HS-5 (cell line): ENCODE measurements at places on chromosomes 7 and 10.

DNA sequence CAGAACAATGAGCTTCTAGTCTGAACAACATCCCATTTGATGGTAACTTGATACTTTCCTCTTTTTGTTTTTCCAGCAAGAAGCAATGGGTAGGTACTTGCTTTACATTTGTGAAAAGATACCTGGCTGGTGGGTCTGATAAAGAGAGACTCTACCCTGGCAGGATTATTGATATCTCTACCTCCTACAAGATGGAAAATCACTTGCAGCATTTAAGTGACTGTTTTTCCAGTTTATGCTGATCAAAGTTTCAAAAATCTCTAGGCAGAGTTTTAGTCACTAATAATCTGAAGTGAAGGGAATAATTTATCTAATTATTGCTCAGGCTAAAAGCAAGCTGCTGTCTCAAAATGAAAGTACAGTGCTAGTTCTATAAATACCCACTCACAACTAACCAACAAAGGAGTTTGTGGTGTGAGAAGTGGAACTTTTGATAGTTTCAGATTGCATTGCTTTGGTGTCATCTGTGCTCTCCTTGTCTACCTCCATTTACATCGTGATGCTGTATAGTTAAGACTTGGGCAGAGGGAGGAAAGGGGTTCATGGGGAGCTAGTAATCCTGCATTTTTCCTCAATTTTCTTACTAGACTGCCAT lies 86.0 kb upstream of the ANKRD1 start:
- DNase-seq = no peak

GRCh38 chr10:24435374-24435773 lies 226.4 kb downstream of the KIAA1217 start:
- DNase-seq = no peak

- no peak for DNase-seq
Observed at GRCh38 chr7:112083776-112084355, 122.3 kb downstream of the DOCK4 start.

GRCh38 chr7:121369462-121369861 lies 26.6 kb downstream of the FAM3C start:
- no peak for DNase-seq

DNA sequence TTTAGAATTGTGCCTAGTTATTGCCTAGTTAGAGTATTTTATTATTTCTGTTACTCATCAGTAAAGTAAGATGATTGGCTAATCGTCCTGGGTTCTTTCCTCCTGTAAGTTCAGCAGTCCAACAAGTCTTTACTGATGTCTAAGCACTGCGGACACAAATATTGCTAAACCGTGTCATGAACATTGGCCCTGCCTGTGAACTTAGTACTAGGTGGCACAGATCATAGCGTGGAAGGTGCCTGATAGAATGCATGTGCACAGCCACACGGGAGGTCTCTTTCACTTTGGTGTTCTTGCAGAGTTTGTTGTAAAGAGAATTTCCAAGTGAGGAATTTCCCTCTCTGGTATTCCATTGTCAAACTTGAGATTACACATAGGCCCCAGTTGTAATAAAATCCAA lies 38.0 kb downstream of the RBM33 start:
- no peak for DNase-seq

GRCh38 chr10:14601872-14602725 lies 172.6 kb downstream of the FAM107B start:
- no peak for DNase-seq

DNA sequence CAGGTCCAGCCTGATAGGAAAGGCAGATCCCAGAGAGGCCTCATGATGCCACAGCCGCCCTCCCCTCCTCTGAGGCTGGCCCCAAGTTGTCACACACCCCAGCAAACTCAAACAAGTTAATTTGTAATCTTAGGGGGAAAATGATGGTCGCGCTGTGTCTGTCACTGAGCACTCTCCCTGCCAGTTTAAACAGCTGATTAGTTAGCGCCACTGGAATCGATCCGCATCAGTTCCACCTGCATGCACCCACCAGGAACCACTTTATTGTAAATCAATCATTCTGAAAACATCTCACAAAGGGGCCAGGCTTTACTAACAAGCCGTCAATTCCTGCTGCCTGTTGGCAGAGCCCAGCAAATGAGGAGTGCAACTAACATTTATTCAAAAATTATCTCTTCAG lies 870.9 kb downstream of the KCNMA1 start:
- no peak for DNase-seq

DNA sequence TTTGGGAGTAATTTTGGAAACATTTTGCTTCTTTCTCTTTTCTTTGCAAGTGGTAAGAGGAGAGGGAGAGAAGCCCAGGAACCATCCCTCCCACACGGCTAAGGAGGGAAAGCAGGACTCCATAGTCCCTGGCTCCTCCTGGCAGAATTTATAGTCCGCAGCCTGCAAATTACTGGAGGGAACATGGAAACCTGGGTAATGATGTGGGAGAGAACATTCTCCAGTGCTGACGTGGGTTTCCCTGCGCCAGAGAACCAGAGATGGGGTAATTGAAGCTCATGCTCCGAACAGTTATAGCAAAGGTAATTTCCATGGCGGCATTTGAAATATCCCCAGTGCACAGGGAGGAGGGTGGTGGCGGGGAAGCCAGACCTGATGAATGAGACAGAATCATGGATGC lies 320.4 kb downstream of the RPS24 start:
- no peak for DNase-seq

GRCh38 chr7:74665296-74665938 lies 7.9 kb downstream of the GTF2I start:
- DNase-seq = no peak

GRCh38 chr7:149237502-149237901 lies 1.9 kb upstream of the ZNF212 start:
- DNase-seq = no peak

- no peak for DNase-seq
Observed at GRCh38 chr7:28497009-28497408, 84.7 kb downstream of the CREB5 start.

DNA sequence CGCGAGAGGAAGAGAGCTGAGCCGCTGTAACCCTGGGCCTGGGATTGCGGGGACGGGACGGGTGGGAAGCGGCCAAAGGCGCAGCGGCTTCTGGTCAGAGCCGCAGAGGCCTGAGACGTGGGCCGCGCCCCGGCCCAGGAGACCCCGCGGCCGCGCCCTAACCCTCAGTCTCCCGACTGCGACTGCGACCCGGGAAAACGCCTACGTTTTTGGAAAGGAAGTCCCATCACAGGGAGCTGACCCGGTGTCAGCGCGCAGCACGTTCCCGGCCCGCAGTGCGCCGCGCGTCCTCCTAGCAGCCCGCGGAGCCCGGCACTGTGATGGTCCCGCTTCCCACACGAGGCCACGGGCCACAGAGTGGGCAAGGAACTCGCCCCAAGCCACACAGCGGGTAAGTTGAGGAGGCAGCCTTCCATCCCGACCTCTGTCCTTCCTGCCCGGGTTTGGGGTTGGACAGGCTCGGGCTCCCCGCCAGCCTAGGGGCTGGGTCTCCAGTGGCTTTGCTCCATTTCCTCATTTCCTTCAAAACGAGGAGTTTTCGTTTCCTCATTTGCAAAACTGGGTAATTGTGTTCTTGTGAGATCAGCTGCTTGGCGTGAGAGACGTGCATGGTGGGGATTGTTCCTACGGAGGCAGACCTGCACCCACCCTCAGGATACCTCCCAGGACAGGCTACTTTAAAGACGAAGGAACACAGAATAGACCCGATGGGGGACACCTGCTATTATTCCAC lies 1.2 kb downstream of the GPNMB start:
- no peak for DNase-seq

- no peak for DNase-seq
Observed at GRCh38 chr10:93941606-93942005, 47.8 kb downstream of the SLC35G1 start.

DNA sequence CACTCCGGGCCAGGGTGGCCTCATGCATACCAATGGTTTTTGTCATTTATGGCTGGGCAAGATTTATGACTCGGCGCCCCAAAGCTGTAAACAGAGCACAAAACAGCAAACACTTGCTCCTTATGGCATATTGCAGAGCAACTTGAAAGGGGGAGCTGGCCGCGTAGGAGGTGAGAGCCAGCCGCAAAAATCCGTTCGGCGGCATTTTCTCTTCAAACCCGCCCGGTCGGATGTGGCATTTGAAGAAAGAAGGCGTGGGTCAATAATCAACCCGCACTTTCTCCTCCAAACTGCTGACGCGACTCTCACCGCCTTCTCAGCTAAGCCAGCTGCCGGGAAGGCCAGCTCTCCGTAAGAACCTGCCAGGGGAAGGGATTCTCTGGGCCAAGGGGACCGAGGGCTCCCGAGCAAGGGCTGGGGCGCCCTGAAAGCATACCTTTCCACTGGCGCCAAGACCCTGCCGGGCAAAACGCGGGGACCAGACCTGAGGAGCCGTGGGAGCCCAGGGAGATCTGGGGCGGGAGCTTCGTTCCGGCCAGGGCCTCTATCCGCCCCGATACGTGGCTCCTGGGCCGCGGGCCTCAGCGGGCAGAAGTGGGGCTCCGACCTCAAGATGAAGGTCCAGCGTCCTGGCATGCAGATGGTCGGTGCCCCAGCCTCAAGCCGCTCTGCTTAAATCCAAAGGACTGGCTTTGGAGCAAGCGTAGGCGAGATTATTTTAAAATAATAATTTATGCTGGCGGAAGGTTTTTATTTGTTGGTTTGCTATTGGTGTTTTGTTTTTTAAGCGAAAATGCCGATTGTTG lies 12.9 kb upstream of the HOXA2 start:
- DNase-seq = no peak

GRCh38 chr10:129199826-129200225 lies 267.2 kb upstream of the MGMT start:
- no peak for DNase-seq

DNA sequence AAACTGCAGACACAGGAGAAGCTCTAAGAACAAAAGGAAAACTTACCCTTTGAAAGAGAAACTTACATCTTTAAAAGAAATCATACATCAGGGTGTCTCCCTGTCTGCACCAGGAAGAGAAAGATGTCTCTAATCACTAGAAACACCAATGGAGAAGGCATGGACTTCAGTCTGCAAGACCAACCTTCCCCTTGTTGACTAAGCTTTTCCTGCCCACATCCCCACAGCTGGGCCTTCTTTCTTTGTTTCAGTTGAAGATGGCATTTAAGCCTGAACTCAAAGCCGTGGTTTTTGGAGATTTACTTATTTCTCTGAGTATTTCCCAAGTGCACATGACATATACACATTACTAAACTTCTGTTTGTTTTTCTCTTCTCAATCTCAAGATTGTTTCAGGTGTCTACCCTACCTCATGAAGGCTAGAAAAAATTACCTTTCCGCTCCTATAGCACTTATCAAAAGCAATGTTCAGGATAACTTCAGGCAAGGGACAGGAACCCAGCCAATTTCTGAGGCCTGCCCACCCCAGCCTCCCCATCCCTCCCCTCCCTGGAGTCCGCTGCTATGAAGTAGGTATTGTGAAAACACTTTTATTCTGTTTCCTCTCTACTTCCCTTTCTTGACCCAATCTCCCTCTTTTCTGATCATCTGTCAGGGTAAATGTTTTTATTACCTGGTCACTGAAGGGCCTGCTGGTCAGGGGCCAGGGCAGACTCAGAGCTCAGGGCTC lies 2.8 kb upstream of the SLC29A3 start:
- DNase-seq = no peak

- peak; percentile 33 for DNase-seq
Observed at GRCh38 chr10:116470768-116471415, 43.2 kb downstream of the PNLIPRP3 start.

- no peak for DNase-seq
Observed at GRCh38 chr7:1326511-1326785, 93.8 kb downstream of the UNCX start.

GRCh38 chr7:11613292-11613930 lies 218.6 kb downstream of the THSD7A start:
- no peak for DNase-seq
